Muscle of leg (tissue), 16 donors: ENCODE measurements at places on chromosomes 11 and 22. TPM values are rescaled to one million over a fixed set of nuclear protein-coding genes. Genes with fewer than 3 reads are reported as not detected.

- DNase-seq, result no peak
Measured at GRCh38 chr22:23229646-23230045, 49.3 kb downstream of the BCR start.

DNA sequence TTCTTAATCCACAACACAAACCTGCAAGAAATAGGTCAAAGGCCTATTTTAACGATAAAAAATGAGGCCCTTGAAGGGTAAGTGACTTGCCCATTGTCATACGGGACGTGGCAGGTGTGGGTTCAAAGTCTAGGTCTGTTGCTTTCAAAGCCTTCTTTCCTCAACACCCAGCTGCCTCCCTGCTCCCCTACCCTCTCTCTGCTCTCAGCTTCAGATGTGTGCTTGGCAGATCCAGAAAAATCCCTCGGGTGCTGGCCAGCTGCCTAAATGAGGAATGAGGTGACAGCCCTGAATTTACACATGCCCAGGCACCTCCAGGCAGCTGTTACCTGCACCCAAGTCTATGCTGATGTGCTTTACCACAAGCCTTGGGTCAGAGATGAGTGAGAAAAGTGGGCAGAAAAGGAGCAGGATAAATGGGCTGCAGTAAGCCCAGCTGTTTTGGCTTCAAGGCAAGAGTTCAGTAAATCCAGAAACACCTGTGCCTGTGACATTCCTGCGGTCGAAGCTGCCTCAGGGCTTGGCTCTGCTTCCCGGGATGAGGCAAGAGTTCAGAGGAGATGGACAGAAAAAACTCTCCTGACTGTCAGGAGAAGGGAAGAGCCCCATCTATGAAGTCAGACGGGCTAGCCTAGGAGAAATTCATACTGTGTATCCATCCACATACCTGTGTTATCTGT is 49.9 kb upstream of the LDLRAD3 start:
- DNase-seq, result peak; percentile 66

DNA sequence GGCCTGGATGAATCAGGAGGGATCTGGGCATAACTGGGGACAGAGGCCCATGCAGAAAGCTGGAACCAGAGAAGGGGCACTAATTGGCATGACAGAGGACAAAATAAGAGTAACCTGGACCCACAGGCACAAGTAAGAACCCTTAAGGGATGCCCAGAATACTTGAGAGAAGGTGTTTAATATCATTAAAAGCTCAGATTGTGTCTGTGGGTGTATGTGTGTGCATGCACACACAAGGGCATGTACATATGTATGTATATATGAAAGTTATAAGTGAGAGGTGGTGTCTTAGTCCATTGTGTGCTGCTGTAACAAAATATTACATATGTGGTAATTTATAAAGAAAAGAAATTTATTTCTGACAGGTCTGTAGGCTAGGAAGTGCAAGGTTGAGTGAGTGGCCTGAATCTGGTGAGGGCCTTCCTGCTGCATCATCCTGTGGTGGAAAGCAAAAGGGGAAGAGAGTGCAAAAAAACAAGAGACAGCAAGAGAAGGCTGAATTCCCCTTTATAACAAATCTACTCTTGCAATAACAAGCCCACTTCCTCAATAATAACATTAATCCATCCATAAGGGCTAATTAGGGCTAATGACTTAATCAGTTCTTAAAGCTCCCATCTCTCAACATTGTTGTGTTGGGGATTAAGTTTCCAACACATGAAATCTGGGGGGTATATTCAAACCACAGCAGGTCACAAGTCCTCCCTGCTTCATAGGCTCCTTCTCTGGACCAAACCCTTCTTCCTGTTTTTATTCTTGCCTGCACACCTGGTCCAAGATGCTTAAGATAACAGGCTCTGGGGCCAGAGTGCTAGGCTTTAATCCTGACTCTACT is 68.3 kb upstream of the POU2AF2 start:
- no peak for DNase-seq

GRCh38 chr11:29656597-29656996 is 360.2 kb downstream of the KCNA4 start:
- DNase-seq, result no peak

DNA sequence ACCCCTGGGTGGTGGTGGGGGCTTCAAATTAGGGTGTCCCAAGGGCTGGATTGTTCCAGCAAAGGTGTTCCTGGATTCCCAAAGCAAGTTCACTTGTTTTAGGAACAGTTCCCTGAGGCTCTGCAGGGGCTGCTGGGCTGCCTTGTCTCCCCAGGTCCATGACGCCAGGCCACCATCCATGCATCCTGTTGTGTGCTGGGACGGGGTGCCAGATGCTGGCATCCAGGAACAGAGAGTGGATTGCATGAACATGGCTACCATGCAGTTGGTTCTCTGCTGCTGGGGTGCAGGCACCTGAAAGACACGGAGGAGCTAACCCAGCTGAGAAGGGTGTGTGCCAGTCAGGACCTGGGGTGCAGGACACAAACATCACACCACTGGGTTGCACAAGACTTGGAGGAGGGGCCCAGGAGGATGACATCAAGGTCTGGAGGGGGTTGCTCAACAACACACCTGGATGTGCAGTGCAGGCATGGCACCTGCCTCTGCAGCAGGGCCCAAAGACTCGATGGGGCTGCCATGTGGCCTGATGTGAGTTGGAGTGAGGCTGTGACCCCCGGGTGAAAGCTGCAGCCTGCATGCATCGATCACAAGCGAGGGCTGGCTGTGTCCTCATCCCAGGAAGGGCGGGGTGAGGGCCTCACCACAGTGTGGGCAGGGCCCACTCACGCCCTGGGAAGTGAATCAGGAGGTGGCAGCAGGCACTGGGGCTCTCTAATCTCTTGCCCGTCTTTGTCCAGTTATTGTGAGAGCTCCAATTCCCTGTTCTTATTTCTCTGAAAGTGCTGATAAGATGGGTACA is 74.0 kb upstream of the CLDN5 start:
- no peak for DNase-seq

DNA sequence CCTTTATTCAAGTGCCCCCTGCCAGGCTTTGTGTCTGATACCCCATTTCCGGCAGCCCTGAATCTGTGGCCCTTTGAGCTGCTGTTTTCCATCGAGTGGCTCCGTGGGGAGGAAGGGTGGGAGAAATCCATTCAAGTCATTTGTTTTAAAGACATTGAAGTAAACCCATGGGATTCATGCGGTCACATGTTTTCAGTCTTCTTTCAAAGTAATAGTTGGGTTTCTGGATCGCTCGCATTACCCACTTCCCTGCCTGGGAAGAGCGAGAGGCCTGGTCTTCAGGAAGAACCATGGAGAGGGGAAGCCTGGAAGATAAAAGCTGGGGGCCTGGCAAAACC is 14.4 kb downstream of the DAGLA start:
- DNase-seq, result no peak

DNA sequence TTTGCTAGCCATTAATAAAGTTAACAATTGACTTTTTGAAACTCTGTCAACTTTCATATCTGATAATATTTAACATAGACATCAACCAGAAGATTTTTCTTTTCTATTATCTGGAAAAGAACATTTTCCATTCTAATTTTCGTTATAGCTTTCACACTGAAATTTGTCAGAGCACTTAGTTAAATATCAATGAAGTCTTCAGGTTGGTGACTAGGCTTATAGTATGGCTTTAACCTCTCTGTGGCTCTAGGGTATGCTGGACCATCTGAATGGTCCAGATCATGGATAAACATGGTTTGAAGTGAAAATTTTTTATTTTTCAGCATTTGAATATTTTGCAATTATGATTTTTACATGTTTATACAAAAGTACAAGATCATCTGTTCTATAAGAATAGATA is 548.1 kb downstream of the CNTN5 start:
- DNase-seq, result no peak

- DNase-seq, result peak; percentile 9
Measured at GRCh38 chr22:50739894-50740293, 1.9 kb downstream of the ACR start.

- DNase-seq, result peak; percentile 77
Measured at GRCh38 chr22:38843657-38844314, at the start of gene NPTXR. TSS of gene NPTXR (minus strand) at chr22:38844028.

DNA sequence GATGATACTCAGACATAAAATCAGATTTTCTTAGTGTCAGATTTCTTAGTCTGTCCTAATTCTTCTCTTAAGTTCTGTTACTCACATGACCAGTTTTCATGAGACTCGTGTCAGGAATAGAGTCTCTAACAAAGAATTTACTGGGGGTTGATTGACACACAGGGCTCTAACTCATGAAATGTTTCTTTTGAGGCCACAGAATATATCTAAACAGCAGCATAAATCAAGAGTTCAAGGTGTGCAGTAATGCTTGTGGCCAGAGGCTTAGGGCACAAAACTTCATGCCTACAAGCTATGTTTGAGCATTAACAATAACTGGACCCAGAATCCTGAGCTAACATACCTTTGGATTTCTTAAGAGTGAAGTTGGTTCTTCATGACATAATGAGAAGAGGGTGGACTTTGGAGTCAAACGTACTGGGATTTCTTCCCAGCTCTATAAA is 237.2 kb downstream of the DDX10 start:
- DNase-seq, result no peak

GRCh38 chr11:69309631-69310280 is 15.8 kb downstream of the MYEOV start:
- DNase-seq, result peak; percentile 94

DNA sequence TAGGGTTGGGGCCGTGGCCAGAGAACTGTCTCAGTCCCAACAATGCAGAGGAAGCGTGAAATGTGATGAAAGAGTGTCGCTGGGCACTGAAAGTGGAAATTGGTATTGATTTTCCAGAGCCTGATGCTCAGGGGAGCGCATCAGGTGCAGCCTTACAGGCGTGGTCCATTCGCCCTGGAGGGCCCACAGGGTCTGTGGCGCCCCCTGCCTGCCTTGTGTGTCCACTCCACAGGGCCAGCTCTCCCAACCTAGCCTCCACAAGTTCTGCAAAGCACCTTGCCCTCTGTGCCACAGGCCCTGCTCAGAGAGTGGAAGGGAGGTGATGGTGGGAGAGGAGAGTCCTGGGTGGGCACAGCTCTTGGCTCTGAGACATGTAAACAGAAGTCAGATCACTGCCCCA is 54.9 kb upstream of the LMO1 start:
- no peak for DNase-seq

- no peak for DNase-seq
Measured at GRCh38 chr11:112553205-112553731, 292.6 kb upstream of the PLET1 start.

- no peak for DNase-seq
Measured at GRCh38 chr11:16979703-16980622, 34.3 kb downstream of the PLEKHA7 start.

DNA sequence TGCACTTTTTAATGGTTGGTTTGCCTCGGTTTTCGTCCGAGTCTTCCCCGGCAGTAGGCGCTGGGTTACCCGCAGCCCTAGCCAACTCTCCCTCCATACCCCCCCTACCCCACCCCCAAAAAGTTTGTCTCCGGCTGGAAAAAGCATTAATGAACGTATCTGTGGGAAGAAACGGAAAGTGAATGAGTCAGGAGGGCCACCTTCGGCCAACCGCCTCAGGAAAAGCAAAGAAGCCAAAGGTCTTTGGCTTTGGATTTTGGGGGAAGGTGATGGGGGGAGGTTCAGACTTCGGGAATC is 508 bp upstream of the FLI1 start:
- peak; percentile 86 for DNase-seq

GRCh38 chr11:17516551-17517150 is 27.6 kb downstream of the USH1C start:
- DNase-seq, result no peak

DNA sequence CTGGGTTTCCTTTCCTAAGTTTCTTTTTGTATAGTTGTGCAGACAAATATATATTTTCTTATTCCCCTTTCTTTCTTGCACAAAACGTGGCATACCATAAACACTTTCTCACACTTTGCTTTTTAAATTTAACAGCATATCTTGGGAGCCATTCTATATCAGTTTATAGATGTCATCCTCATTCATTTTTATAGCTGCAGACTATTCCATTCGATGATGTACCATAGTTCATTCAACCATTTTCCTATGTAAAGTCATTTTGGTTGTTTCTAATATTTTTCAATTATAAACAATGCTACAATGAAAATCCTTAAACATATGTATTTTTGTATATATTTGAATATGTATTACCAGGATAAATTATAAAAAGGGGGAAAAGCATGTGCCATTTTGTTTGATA is 102.5 kb downstream of the RRM1 start:
- no peak for DNase-seq

DNA sequence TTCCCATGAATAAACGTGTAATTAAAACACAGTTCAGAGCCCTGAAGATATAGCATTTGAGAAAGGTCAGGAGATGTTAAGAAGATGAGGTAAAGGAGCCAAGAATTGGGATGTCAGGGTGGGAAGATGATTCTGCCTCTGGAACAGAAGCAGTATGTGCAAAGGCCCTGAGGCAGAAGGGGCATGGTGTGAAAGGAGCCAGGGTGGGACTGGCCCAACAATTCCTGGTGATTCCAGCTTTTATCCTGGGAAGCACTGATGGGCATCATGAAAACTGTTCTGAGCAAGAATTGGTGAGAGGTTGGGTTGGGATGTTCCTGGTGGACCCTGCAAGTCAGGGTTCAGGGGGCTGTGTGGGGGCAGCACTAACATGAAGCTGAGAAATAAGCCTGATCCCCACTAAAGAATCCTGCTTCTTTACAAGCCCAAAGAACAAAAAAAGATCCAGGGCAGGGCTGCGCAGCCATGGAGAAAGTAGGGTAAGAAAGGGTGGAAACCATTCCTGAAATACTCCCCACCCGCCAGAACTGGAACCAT is 2.5 kb upstream of the FXYD6 start:
- no peak for DNase-seq

GRCh38 chr11:134481933-134482527 is 70.0 kb upstream of the B3GAT1 start:
- DNase-seq, result no peak

DNA sequence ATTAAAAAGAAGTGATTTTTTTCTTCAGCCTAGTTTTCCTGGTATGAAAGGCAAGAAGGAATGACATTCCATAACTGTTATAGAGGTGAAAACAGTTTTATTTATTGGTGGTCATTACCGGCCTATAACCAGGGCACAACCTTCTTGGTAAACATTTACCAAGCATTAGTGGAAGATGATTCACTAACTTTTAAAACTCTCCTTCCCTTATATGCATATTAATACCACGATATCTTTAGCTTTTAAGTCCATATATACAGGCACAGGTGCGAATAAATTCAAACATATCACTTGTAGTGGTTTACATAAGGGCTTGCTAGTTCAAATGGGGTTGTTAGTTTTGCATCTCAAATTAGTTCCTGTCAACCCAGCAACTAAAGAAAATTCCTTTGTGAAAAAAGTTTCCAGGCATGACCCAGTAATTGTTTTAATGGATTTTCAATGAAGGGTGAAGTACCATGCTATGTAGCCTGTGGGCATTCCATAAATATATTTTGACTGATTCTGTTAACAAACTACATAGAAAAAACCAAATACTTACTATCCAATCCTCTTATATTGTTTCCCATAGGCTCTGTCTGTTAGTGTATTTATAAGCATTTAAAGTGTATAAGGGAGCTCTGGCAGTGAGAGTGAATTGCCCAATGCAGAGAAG is 30.6 kb upstream of the ROBO3 start:
- DNase-seq, result no peak

- DNase-seq, result no peak
Measured at GRCh38 chr11:79054636-79055035, 386.2 kb downstream of the TENM4 start.

GRCh38 chr11:108115500-108116140 is 5.7 kb upstream of the ACAT1 start:
- peak; percentile 86 for DNase-seq

Gene IGLL5
- total RNA-seq, result 0.13 TPM

Gene DSCAML1
- total RNA-seq, result 0.80 TPM

Gene AP1B1
- 19.9 TPM for total RNA-seq

Gene RIMBP3C
- total RNA-seq, result 0.40 TPM

Gene MAPK8IP2
- 0.22 TPM for total RNA-seq

Gene DENND6B
- 2.0 TPM for total RNA-seq

Gene DBX1
- 1.3 TPM for total RNA-seq
